ENCODE measurements at places on chromosomes 12 and 14. TPM values are rescaled to one million over a fixed set of nuclear protein-coding genes. Genes with fewer than 3 reads are reported as not detected.

DNA sequence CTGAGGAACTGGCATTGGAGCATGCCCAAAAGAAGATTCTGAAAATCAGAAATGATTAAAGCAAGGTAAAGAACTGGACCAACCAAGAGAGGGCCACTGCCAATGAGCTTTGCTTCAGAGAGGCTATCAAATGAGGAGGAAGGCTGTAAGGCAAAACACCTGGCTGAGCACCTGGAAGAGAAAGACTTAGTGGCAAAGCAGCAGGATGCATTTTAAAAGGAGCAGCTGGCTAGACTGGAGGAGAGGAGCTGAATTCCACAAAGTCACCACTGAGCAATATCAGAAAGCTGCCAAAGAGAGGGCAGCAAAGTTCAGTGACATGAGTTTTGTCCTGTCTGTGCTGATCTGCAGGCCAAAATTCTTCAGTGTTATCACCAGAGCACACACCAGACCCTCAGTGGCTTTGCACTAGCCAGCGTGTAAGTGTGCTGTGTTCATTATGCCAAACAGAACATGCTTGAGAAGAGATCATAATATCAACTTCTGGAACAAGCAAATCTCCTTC is 338.7 kb downstream of the TRHDE start:
- no peak overlapping the region for H3K4me3 ChIP-seq
- no peak overlapping the region for H3K27ac ChIP-seq
- no peaks in the 10 kb centered on the region for H3K27me3 ChIP-seq
- H3K36me3 ChIP-seq, result no peaks in the 10 kb centered on the region

The ATP2A2 gene
- 234 TPM for total RNA-seq

DNA sequence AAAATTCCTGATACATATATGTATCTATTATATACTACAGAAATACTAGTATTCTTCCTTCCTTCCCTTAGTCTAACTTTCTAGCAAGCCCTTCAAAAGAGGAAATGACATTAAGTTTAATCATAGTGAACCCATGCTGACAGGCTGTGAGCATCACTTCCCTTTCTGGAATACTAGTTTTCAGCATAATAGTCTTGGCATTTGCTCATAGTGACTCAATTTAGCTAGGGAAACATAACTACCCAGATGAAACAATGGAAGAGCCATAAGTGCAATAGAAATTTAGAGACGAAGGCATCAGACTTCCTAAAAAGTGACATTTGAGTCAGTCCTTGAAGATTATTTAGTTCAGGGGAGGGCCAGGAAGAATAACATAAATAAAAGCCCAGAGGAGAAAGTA is 184.5 kb upstream of the CRY1 start:
- no peaks in the 10 kb centered on the region for H3K36me3 ChIP-seq
- no peak for DNase-seq
- H3K4me1 ChIP-seq, result no peaks in the 10 kb centered on the region
- peaks cover 32% of the 10 kb centered on the region for H3K27me3 ChIP-seq

DNA sequence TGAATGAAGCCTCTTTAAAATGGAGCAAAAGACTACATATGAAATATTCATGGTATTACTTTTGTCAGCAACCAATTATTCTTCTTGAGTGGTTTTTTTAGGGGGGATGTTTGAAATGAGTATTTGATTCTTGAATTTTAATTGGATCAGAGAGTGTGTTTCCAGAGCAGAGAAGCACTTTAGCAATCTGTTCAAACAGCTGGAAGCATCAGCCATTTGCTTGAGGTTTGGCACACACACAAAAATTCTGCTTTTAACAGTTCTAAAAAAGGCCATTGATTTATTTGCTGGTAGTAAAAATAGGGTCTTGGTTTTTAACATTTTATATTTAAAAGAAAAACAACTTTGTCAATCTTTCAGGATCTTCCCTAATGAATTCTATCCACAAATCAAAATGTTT is 292.7 kb downstream of the LRFN5 start:
- DNase-seq, result no peak
- no peaks in the 10 kb centered on the region for H3K27me3 ChIP-seq
- H3K4me3 ChIP-seq, result no peak overlapping the region

GRCh38 chr12:8871068-8871467 is 43.2 kb upstream of the PHC1 start:
- H3K4me3 ChIP-seq, result no peak overlapping the region
- H3K4me1 ChIP-seq, result no peaks in the 10 kb centered on the region
- H3K27me3 ChIP-seq, result no peaks in the 10 kb centered on the region
- no peak overlapping the region for H3K27ac ChIP-seq
- no peak for DNase-seq
- no peaks in the 10 kb centered on the region for H3K36me3 ChIP-seq

All from neural crest cell (in vitro differentiated cells).